ENCODE measurements at places on chromosomes 5 and 9. TPM values are rescaled to one million over a fixed set of nuclear protein-coding genes. Genes with fewer than 3 reads are reported as not detected.

DNA sequence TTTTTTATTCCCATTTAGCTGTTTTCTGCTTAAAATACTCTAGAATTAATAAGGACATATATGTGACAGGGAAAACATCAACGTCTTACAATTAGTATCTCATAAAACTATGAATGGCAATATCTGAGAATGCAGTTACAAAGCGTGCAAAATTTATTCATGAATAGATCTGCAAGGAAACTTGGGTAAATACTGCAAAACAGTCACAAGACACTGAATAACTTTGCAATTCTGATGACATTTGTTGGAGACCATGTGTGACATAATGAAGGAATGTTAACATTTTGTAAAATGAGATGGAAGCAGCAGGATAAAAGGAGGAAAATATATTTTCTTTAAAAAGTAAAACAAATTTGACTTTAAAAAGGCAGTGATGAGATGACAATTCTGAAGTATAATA lies 480.9 kb upstream of the SEMA6A start:
- DNase-seq: no peak

DNA sequence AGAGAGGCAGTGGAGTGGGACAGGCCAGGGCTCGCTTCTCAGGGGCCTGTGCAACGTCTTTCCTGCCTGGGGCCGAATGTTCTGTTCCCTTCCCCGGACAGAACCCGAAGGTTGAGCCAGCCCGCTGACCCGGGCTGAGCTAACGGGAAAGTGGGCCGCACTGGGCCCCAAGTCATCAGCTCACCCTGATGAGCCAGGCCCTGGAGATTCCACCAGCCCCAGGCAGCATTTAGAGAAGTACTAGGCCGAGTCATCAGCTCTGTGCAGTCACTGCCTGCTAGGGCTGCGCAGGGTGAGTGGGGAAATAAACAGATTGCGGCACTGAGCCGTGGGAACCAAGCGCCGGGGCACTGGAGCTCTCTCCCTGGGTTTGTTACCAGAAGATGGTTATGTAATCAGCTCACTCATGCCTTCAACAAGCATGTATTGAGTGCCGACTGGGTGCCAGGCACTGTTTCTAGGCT lies 29.1 kb upstream of the DUSP1 start:
- peak; percentile 70 for DNase-seq

LCN2 gene
- total RNA-seq: 283 TPM

DNA sequence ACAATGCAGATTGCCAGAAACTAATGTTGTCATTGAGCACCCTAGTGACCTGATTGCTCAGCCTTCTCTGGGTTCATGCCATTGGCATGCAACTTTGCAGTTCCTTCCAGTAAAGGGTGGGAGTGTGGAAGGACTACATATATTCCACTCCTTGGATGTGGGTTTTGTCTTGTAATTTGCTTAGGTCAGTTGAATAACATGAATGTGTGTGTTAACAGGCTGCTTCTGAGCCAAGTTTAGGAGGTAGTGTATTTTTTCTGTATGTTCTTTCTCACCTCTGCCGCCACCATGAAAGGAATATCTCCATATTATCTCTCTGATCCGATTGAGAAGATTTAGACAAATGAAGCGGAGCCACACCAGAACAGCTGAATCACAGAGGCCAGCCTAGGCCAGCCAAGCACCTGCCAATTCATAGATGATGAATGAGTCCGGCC lies 1929.6 kb upstream of the CDH6 start:
- DNase-seq: no peak

DNA sequence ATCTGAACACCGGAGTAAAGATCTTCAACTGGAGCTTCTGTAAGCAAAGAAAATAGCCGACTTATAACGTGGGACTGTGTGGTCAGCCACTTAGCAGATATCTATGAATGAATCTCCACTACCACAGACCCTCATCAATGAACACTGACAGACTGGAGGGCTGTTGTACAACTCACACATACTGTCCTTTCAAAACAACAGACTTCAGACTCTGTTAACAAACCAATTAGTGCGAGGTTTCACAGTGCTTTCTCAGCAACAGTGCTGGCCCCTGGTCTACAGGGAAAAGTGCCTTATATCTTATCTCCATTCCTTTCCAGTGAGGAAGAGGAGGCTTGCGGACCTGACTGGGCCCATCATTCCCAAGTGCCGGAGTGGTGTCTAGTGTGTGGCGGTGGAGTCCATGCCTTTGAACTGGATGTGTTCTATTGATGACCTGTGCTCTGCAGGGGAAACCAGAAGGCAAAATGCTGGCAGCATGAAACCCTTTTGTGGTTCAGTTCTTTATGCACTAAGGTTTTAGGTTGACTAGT lies 33.8 kb downstream of the TSTD2 start:
- DNase-seq: no peak

GRCh38 chr5:134575316-134575715 lies 49.8 kb downstream of the JADE2 start:
- no peak for DNase-seq

DNA sequence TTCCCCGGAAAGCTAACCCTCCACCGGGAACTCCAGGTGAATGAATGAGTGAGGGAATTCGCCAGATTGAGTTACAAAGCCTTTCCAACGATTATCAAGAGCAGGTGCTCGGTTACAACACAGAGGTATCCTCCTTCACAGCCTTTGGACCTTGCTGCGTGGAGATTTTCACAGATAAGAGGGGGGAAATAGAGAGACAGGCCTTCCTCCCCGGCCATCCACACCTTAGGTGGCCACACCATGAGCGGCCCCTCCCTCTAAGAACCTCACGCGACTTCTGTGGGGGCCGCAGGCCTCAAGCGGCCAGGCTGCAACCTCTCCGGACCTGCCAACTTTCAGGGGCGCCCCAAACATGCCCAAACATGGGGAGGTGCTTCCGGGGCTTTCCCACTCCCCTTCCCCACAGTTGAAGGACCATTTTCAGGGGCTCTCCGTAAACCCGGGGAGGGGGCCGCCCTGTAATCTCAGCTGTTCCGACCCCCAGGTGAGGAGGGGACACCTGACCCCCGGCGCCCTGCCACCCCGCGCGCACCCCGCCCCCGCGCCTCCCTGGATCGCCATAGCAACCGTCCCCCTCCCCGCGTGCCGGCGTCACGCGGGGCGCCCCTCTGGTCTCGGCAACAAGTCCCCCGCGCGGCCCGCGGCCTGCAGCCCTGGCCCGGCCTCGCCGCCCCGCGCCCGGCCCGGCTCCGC lies 603 bp downstream of the DENND1A start:
- DNase-seq: no peak

PCDHA9 gene
- under 0.01 TPM for total RNA-seq

Measured in kidney epithelial cell (primary cell).